Activated CD4-positive, CD25-positive, alpha-beta regulatory T cell treated with anti-CD3 and anti-CD28 coated beads, Interleukin-2, amount 50 U/mL, for 24 hours (primary cell): ENCODE measurements at places on chromosomes 7 and 10.

DNA sequence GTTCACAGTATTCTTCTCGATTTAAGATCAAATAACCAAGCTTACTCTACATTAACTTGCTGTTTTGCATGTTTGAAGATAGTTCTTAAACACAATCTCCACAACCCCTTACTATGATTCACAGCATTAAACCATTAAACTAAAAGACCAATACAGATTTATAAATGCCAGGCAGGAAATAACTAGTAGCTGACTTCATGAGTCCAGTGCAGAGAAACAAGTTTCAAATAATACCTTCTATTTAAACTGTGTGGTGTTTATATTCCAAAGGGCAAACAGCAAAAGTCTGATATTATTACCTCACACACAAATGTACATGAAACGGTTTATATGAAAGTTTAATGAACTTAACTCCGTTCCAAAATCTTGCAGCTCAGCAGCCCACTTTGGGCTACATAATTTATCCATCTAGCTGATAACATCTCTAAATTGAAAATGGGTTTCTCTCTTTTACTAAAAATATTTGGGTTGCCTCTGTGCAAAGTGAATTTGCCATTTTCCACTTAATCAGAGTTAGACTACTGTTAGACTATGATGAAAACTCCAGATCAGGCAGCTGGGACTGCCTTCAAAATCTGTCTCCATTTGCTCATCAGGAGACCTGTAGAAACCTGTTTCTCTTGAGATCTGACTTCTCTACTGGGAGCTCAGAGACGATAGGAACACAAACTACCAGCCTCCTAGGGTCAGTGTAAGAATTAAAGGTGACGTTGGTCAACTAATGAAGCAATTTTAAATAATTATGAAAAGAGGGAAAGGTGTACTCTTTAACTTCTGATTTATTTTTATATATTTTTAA lies 287.3 kb downstream of the FZD1 start:
- ATAC-seq = no peak

GRCh38 chr7:35680403-35681013 lies 14.4 kb downstream of the HERPUD2 start:
- peak; percentile 79 for ATAC-seq

DNA sequence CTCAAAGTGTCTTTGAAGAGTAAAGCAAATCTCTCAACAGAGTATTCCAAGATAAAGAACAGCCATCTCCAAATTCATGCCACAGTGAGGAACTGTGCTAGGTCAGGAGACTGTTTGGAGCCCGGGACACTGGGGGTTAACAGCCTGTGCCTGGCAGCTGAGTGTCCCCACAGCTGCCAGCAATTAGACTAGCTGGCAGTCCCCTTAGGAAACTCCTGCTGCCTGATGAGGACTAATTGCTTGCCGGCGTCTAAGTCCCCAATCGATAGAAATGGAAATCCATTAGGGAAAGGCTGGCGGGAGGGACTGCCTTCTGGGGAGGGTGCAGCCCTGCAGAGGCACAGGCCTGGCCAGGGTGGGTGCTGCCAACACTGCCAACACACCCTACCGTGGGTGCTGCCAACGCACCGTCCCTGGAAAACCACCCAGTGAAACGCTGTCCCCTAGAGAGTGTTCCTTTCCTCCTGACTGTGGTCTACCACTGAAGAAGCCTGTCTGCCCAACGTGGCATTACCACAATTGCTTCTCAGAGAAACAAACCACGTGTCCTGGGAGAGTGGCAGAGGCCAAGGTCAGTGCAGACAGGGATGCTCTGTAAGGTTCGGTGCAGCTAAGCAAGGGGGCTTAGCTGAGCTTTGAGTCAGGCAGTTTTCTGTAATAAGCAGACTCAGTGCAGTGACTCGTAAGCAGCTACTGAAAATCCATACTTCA lies 60.8 kb downstream of the XRCC2 start:
- ATAC-seq = no peak

- ATAC-seq = no peak
Measured at GRCh38 chr7:155762036-155762435, 50.2 kb downstream of the SHH start.

DNA sequence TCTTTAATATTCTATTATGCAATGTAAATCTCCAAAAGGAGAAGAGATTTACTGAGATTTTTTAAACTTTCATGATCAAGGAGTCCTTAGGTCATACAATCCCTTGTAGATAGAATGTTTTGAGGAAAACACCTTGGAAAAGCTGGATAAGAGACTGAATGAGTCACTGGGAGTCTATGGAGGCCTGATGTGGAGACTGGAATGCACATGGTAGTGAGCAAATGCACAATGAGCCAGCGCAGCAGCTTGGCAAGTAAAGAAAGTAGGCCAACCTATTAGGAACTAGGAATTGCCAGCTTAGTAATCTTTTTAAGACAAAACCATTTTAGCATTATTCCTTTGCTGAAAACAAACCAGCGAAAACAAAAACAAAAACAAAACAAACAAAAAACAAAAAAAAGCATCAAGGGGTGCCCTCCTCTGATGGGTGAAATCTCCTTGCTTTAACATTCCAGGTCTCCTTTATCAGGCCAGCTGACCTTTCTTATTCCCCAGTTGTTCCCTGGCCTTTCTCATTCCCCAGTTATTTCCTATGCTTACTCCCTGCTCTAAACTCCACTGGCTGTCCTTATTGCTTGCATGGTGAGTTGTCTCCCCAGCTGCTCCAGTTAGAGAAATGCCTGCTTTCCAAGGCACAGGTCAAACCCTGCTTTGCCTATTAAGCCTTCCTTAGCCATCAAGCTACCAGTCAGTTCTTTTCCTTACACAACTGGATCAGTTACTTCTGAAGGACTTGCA lies 135.8 kb downstream of the PLCE1 start:
- no peak for ATAC-seq

DNA sequence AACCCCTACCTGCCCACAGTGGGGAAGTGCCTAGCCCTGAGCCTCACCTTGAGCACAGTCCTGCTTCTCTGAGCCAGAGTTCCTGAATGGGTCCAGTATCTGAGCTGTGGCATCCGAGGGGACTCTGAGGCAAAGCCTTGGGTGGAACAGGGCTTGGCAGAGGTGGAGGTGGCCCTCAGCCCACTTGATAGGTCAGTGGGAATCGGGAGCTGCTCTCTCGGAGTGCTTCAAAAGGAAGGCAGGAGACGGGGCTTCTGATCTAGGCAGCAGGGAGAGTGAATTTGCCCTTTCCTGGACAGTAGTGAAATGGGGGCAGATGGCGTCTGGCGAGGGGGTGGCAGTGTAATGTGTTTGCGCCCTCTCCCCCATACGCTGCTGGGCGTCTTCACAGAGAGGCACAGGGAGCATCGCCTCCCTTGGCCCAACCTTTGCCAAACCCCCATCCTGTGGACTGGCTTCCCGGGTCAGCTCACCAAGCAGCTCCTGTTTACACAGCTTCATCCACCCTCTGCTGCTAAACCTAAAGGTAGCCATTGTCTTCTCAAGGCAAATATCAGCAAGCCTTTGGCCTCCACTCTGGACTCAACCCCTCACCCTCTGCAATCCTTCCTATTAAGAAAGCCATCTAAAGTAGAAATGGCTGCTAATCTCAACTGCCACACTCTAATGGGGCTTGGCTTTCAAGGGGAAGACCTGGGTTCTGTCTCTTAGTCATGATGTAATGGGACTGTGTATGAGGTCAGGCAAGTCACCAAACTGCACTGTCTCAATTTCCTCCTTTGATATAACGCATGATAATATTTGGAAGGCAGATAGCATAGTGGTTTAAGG lies 21.1 kb upstream of the VDAC2 start:
- no peak for ATAC-seq

DNA sequence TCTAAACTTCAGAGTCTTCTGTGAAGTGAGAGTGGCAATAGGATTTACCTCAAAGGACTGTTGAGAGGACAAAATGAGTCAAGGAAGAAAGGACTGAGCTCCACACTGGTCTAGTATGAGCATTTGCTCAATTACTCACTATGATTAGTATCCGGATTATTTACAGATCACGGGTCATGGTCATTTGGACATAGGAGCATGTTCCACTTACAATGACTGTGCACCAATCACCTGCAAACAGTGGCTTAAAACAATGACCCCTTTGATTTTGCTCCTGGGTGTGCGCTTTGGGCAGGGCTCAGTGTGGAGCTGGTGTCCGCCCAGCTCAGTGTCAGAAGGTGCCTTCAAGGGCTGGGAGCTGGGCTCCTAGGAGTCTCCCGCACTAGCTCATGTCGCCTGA lies 225.4 kb downstream of the TCERG1L start:
- ATAC-seq = no peak
